Hepatocyte (in vitro differentiated cells): ENCODE measurements at places on chromosomes 5 and 9. TPM values are rescaled to one million over a fixed set of nuclear protein-coding genes. Genes with fewer than 3 reads are reported as not detected.

The VDAC1 gene
- 282 and 286 TPM in 2 replicates for total RNA-seq

DNA sequence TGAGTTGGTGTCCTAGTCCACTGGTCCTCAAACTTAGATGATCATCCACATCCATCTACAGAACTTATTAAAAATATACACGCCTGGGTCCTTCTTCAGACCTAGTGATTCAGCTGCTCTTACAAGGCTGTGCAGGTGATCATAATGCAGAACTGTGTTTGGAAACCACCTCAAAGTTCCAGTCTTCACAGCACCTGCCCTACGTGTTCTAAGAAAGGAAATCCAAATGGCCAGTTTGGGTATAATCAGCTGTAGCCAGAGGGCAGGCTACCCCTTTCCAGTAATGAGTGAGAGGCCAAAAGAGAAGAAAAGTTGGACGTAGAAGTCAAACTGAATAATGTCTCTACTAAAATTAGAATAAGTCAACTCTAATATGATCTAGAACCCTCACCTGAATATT, 15.4 kb downstream of the REEP5 start:
- DNase-seq = no peak

DNA sequence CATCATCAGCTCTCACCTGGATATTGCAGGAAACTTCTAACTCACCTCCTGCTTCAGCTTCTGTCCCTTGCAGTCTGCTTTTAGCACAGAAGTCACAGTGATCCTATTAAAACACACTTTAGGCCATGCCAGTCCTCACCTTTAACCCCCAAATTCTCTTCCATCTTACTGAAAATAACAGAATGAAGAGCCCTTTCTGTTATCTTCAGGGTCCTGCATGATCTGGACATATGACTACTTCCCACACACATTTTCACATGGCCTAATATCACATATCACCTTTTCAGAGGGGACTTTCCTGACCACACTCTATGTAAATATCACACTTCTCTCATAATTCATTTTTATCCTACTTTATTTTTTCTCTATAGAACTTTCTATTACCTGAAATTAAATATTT, 550.6 kb upstream of the CLINT1 start:
- no peak for DNase-seq

DNA sequence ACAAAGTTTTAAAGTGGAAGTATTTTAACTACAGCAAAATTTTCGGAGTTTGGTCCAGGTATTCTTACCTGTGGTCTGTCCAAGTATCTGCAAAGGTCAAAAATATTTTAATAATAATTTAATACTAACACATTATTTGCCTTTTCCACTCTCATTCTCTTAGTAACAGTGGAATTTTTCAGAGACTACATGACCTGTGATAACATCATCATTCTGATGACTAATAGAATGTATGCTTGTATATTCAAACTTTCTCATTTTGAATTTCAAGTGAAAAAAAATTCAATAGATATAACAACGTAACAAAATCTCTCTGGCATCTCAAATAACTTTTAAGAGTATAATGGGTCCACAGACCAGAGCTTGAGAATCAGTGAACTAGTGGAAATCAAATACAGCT, 78.3 kb downstream of the FBXL17 start:
- no peak for DNase-seq
